ENCODE measurements at places on chromosomes 3 and 15.

- DNase-seq: no peak
Measured at GRCh38 chr15:76333720-76334437, 2.7 kb upstream of the ISL2 start.

- no peak for DNase-seq
Measured at GRCh38 chr3:128933922-128934253, 54.5 kb downstream of the ACAD9 start.

GRCh38 chr15:68431792-68432401 is at the start of gene ITGA11:
Gene ITGA11, minus strand, starts transcription at chr15:68432163. Its CDS starts 97 bp downstream, at chr15:68432066.
- no peak for DNase-seq

DNA sequence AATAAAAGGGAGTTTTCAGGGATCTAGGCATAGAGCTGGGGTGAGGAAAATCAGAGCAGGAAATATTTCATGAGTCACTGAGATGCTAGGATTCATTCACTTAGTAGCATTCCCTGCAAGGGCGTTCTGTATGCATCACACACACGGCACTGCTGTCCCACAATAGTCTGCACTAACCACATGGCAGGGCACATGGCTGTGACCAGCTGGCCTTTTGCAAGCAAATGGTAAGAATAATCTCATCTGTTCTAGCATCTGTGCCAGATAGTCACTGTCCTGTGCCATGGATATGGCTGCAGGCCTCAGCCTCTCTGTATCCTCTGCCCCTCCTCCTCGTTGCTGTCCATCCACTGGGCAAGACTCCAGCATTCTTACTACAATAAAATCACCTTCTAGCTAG is 37.8 kb downstream of the BOC start:
- DNase-seq: no peak

GRCh38 chr15:40764629-40765103 is 798 bp downstream of the GCHFR start:
- no peak for DNase-seq

All from stimulated activated CD4-positive, alpha-beta T cell treated with anti-CD3 and anti-CD28 coated beads, Interleukin-12 subunit alpha, Interleukin-12 subunit beta, amount 100 ng/mL, for 4 hours (primary cell).